Activated T-cell treated with anti-CD3 and anti-CD28 coated beads, Interleukin-2, amount 50 U/mL, for 72 hours (primary cell): ENCODE measurements at places on chromosomes 6 and 20. TPM values are rescaled to one million over a fixed set of nuclear protein-coding genes. Genes with fewer than 3 reads are reported as not detected.
A peak's percentile ranks its signal among the peaks of the same experiment; 100 is the strongest.

DNA sequence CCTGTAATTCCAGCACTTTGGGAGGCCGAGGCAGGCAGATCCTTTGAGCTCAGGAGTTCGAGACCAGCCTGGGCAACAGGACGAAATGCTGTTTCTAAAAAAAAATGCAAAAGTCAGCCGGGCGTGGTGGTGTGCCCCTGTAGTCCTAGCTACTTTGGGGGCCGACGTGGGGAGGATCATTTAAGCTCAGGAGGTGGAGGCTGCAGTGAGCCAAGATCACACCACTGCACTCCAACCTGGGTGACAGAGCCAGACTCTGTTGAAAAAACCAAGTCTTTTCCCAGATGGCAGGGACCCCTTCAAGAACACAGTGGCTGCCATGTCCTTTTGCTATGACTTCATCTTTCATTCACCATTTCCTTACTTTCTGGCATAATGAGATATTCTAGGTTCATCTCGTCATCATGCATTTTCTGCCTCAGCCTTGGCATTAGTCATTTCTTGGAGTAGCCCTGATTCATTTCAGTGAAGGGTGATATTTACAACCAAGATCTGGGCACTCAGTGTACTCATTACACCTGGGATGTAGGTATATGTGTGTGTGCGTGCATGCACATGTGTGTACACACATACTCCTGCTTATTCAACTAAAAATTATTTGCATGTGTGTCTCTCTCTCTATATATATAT lies 61.4 kb upstream of the TOX2 start:
- no peak for DNase-seq

DNA sequence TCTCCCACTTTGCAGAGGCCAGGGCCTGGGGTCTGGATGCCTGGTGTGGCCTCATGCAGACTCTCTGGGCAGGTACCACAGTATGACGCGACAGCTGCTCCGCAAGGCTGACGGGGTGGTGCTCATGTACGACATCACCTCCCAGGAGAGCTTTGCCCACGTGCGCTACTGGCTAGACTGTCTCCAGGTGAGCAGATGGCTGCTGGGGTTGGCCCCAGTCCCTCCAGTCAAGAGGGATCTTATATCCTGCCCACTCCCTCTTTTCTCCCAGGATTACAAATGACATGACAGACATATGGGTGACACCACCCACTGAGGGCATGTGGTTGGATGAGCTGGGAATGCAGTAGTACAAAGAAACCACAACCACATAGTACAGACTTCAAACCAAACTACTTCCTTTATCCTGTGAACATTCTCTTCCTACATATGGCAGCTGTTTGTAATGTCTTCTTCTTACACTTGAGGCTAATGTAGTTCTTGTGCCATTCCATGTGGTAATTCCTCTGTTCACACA lies 29.9 kb downstream of the RAB44 start:
- no peak for DNase-seq

DNA sequence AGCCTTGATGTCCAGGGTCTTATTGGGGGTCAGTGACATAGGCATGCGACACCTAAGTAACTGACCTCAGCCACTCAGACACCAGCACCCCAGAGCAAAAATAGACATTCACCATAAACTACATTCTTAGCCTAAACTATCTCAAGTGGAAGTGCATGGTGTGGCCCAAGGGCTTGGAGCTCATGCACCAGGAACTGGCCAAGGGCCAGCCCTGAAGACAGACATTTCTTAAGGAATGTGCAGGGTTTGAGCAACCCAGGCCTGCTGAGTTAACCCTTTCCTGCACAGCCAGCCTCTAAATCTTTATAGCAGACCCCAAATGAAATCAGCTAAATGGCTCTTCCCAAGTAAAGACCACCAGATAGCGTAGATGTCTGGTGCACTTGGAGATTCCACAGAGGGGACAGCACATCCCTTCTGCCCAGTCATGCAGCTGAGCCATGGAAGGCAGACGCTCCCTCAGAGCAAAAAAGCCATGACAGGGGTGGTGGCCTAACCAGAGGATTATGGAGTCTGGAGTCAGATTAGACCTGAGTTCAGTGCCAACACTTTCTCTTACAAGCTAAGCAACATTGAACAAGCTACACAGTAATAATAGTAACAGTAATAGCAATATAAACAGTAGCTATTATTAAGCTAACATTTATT lies 222.6 kb downstream of the ZMYND8 start:
- DNase-seq = no peak

DNA sequence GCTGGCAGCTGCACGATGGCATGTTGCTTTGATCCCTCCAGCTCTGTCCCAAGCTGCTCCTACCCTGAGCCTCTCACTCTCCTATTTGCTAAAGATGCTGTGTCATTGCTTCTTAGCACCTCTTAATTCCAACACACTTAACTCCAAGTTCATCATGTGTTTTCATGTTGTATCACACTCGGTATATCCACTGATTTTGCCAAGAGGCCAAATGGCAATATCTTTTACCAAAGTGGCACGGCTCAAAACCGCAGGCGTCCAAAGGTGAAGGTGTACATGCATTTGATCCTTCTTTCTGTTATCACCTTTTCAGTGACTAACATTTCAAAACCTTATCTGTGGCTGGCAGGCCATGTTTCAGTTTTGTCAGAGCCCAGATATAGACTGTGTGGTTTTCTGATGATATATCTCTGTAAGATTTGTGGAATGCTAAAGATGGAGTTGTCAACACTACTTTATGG lies 217.0 kb downstream of the TBX18 start:
- no peak for DNase-seq

GRCh38 chr6:136657666-136658065 lies 107.4 kb upstream of the MAP7 start:
- DNase-seq = no peak

GRCh38 chr6:44003345-44004061 lies 123.7 kb downstream of the MRPL14 start:
- DNase-seq = peak; percentile 11

MMP24 gene
- not detected for total RNA-seq

DNA sequence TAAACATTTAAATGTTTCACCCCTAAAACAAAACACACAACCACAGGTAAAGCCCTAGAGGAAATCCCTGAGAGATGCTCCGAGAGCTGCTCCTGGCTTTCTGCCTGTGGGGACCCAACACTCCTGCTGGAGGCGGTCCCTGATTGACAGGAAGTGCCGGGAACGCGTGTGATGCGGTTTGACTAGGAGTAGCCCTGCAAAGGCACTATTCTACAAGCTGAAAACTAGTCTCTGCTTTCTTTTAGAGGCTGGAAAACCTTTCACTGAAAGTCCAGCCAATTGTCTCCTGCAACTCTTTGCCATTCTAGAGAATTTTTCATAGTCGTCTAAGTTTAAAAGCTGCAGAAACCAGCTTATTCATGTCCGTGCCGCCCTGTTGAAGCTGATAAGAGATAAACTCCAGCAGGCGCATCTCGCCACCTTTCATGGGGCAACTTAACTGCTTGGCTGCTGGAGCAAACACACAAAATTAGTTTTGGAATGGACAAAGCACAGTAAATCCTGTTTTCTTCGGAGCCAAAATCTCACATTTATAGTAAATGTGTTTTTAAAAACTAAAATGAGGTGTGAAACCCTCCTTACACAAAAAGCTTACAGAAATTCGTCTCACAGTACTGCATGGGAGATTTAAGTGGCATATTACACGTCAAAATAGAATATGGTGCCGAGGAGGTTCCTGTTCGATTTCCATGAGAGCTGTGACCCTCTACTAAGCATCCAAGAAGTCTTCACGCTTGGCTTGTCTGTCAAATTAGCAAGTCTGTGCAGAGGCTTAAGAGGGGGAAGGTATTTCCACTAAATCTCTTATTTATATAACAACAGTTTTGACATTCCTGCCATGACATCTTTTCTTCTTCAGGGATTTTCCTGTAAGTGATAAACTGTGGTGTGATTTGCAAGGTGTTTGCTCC lies 46.9 kb downstream of the DACT2 start:
- DNase-seq = no peak

OPRM1 gene
- not detected for total RNA-seq

- DNase-seq = no peak
Observed at GRCh38 chr6:69622924-69623323, 173.9 kb downstream of the LMBRD1 start.

- DNase-seq = no peak
Observed at GRCh38 chr6:154319231-154319858, 37.3 kb downstream of the IPCEF1 start.

TMEM181 gene
- total RNA-seq = 12.9 TPM

DNA sequence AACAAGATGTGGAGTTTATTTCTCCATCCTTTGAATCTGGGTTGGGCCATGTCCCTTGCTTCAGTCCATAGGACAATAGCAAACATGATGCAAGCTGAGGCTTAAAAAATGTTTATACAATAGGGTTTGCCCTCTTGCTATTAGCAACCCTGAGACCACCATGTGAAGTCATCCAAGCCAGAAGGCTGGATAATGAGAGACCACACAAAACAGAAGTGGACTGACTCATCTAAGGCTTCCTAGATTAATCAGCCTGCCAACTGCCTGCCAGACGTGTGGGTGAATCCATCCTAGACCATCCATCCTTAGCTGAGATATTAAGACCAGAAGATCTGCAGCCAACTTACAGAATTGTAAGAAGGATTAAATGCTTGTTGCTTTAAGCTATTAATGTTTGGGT lies 38.1 kb upstream of the ISM1 start:
- DNase-seq = peak; percentile 32

DNA sequence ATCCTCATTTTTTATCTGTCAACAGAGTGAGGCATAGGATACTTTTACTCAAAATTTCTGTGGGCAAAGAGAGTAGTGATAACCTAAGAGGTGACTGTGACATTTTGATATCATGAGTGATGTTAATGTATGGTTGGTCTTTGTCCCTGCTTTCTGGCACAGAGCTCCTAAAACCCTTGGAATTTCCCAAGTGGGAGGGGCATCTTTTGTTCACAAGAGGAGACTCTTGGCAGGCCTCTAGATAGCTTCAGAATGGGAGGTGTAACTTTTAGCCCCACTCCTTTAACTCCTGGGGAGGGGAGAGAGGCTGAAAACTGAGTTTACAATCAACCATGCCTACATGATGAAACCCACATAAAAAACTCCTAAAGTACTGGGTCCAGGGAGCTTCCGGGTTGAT lies 527.8 kb downstream of the RFPL4B start:
- DNase-seq = no peak

DNA sequence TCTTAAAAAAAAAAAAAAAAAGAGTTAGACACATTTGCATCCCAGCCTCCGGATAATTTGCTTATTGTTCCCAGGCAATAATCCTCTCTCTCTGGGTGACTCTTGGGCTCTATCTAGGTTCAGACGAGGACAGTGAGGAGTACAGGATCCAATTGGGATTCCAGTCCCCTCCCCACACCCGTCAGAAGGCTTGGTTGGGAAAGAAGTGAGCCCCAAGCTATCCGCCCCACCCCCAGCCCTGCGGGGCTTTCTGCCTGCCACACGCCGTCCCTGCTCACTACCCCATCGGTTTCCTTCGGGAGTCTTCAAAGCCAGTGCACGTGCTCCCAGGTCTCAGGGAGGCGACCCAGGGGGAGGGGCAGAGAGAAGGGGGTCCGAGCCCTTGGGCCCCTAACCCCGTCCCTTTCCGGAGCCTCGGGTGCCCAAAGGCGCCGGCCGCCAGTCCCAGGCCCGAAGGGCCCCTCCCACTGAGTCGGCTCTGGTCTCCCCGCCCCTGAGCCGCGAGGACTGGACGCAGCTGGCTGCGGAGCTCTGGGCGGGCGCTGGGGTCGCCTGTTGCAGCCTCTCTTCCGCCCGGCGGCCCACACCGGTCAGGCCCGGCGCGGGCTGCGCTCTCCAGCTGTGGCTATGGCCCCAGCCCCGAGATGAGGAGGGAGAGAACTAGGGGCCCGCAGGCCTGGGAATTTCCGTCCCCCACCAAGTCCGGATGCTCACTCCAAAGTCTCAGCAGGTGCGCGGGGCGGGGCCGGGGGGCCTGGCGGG lies 2.5 kb downstream of the MYMX start:
- DNase-seq = peak; percentile 51

TMEM200A gene
- 0.67 TPM for total RNA-seq

DNA sequence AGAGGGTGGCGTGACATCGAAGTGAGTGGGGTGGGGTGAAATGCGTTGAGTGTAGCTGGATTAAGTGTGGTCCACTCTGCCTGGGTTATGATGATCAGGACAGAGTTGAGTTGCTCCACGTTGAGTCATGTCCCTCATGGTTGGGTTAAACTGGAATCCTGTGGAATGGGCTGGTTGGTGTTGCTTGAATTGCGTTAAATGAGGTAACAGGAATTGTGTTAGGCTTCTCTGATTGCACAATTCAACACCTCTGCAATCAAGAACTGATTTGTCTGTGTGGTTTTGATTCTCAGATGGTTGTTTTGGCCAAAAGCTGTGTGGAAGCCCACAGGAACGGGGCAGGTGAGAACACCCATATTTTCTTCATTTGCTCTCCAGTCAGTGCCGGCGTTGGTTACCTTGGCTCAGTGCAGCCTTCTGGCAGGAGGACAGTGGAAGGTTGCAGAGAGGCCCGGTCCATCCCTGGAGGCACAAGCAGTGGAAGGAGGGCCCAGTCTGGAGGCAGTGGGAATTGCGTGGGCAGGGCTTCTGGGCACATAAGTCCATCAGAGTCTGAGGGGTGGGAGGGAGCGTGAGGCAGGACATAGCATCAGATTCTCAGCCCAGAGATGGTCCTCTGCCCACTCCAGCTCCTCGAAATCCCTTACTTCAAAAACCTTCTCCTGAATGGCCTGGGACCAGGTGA lies 11.6 kb downstream of the NOTCH4 start:
- DNase-seq = no peak

ELOVL2 gene
- not detected for total RNA-seq

DNA sequence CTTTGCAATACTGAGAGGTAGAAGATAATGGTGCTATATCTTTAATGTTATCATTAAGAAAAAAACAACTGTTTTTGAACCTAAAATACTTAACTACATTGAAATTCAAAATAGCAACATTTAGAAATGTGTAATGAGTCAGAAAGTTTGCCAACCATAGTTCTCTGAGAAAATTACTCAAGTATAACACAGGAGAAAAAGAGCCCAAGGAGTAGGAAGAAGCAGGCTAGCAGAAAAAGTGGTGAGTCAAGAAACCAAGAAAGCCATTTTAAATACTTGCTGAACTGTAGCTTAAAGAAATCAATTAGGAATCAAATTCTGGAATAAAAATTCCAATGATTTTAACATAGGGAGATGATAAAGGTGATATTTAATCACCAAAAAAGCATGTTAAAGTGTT lies 181.0 kb upstream of the RSPO3 start:
- no peak for DNase-seq

CLVS2 gene
- total RNA-seq = not detected

GRCh38 chr6:135180542-135181332 lies at the start of gene MYB:
TSS of gene MYB (plus strand) at chr6:135181308. CDS start at chr6:135181514, 206 bp downstream.
- DNase-seq = peak; percentile 84
